ENCODE measurements at places on chromosomes 5 and 9. TPM values are rescaled to one million over a fixed set of nuclear protein-coding genes. Genes with fewer than 3 reads are reported as not detected.
A peak's percentile ranks its signal among the peaks of the same experiment; 100 is the strongest.

The SPATA31E1 gene
- total RNA-seq: 0.21 TPM

The RNF224 gene
- total RNA-seq: not detected

The INSL6 gene
- not detected for total RNA-seq

The ALDH1A1 gene
- 0.14 TPM for total RNA-seq

The TBCA gene
- 305 TPM for total RNA-seq

The WDR36 gene
- total RNA-seq: 31.0 TPM

- H3K27me3 ChIP-seq: peaks cover 12% of the 10 kb centered on the region
- H3K36me3 ChIP-seq: peaks cover 6% of the 10 kb centered on the region
- H3K4me3 ChIP-seq: peak overlapping the region; percentile 85
- H3K4me1 ChIP-seq: peaks cover 40% of the 10 kb centered on the region
- H3K27ac ChIP-seq: peak overlapping the region; percentile 86
- no peak for DNase-seq
Measured at GRCh38 chr5:179819296-179820126, 1.2 kb upstream of the SQSTM1 start.

DNA sequence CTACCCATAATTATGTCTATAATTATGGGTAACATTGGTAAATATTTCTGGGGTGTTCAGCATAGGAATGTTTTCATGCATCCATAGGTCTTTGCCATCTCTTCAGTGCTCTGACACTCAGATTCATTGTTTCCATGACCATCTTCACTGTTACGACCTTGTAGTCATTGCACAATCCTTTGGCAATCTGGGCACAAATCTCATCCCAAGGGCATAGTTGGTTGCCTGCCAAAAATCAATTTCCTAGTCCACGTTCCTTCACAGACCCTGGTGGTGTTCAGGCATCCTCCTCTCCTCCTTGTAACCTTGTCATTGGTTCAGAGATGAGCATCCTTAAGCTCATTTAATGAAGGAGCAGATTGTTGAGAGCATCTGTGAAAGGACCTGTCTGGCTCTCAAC lies 1400.7 kb downstream of the CDH12 start:
- H3K36me3 ChIP-seq: peaks cover 6% of the 10 kb centered on the region
- no peak overlapping the region for H3K4me3 ChIP-seq
- no peaks in the 10 kb centered on the region for H3K4me1 ChIP-seq
- no peak overlapping the region for H3K27ac ChIP-seq
- peaks cover 6% of the 10 kb centered on the region for H3K27me3 ChIP-seq
- no peak for DNase-seq

- H3K36me3 ChIP-seq: no peaks in the 10 kb centered on the region
- no peak for DNase-seq
- H3K27me3 ChIP-seq: peaks cover 29% of the 10 kb centered on the region
- no peak overlapping the region for H3K4me3 ChIP-seq
- H3K4me1 ChIP-seq: peaks cover 13% of the 10 kb centered on the region
Measured at GRCh38 chr9:36034234-36034633, 2.5 kb upstream of the RECK start.

DNA sequence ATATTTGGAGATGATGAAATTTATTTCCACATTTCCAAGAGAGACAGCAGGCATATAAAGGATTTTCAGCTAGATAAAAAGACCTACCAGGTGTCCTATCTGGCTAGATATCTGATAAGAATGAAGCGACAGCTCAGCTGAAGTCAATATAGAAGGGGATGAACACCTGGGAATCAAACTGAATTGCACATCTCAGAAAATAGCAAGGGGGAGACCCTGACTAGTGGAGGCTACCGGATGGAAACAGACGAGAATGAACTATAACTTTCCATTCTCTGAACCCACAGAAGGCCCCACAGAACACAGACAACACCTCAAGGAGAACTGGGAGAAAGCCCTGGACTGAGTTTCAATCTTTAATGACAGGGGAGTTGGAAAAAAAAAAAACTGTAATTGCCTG lies 51.1 kb downstream of the CPLANE1 start:
- H3K27me3 ChIP-seq: no peaks in the 10 kb centered on the region
- peaks cover 10% of the 10 kb centered on the region for H3K36me3 ChIP-seq
- DNase-seq: no peak

GRCh38 chr9:136590821-136591752 lies 45.2 kb upstream of the NOTCH1 start:
- H3K4me1 ChIP-seq: peaks cover 60% of the 10 kb centered on the region
- no peak overlapping the region for H3K4me3 ChIP-seq
- H3K27ac ChIP-seq: no peak overlapping the region
- DNase-seq: no peak

DNA sequence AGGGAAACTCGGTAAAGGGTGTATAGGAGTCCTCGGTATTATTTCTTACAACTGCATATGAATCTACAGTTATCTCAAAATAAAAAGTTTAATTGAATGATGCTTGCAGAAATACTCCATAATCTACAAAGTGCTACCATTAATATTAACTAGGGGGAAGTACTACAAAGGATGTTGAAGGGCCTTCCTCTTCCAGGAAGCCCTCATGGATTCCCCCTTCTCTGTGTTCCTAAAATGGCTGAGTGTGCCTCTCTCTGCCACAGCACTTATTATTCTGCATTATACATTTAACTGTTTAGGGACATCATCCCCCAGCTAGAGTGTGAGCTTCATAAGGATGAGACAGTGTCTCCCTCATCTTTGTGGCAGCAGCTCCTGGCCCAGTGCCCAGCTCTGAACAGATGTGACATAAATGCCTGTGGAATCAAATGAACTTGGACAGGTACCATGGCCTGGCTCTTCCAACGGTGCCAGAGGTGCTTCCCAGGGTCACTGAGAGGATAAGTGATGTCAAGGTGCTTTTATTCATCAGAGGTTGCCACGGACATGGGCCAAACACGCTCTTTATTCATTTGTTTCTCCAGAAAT lies 99.5 kb downstream of the PAX5 start:
- no peak for DNase-seq
- H3K4me3 ChIP-seq: no peak overlapping the region
- H3K4me1 ChIP-seq: peaks cover 7% of the 10 kb centered on the region
- peaks cover 3% of the 10 kb centered on the region for H3K36me3 ChIP-seq
- no peaks in the 10 kb centered on the region for H3K27me3 ChIP-seq

DNA sequence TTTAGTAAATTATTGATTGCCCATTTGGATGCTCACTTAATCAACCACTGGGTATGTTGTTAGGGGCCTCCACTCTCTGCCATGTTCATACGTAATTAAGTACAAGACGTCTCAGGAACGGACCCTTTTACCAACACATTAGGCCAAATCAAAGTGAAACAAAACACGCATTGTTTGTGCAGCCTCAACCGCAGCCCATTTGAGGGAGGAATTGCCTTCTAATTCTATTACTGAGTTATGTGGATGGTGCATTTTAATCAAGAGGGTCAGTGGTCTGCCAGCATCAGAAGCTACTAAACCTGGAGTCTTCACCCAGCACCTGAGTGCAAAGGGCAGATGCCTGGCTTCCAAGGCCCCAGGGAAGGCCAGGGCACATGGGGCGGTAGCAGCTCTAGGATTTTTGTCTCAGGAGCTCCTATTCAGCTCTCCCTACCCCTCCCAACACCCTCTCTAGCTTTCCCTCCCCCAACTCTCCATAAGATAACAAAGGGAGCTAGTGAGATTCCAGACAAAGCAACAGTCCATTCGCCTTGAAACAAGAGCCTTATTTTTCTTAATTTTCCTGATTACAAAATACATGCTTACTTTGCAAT lies 7.9 kb upstream of the MED27 start:
- no peaks in the 10 kb centered on the region for H3K36me3 ChIP-seq
- H3K27me3 ChIP-seq: peaks cover 43% of the 10 kb centered on the region
- no peak for DNase-seq
- no peak overlapping the region for H3K27ac ChIP-seq

DNA sequence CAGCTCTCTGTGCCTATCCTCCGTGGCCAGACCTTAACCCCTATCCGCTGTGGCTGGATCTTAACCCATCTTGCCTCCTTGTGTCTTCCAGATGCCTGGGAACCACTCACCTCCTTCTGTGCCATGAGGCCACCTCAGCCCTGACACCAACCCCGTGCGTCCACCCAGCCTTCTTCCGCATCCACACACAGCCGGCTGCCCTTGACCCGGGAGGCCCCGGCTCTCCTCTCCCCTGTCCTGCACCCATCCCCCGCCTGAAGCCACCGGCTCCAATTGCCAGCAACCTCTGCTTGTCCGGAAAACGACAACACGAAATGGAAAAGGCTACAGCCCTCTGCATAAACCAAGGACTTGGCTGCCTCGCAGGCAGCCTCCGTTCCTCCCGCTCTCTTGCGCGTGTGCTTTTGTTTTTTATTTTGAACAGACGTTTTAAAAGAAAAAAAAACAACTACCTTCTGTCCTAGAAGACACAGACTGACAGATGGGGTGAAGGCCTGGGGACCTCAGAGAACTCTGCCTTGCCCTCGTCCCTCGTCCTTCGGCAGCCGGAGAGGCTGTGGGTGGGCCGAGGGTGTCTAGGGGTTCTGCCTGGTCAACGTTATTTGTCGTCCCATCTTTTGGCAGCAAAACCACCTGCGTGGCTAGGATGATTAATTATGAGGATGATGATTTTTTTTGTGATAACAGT lies 32.5 kb upstream of the HMCN2 start:
- H3K27me3 ChIP-seq: no peaks in the 10 kb centered on the region
- peaks cover 14% of the 10 kb centered on the region for H3K36me3 ChIP-seq
- no peak for DNase-seq

DNA sequence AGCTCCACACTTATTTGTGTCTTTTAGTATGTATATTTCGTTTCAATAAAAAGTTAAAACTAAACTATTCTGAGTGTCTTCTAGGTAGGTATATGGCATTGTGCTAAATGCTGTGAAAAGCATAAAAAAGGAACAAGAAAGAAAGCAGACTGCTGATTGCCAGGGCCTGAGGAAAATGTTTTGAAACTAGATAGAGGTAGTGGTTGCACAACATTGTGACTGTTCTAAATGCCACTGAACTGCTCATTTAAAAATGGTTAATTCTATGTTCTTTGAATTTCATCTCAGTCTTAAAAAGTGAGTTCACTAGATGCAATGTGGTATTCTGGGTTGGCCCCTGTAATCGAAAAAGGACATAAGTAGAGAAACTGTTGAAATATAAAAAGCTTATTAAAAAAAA lies 2.6 kb upstream of the ALAD start:
- H3K27me3 ChIP-seq: no peaks in the 10 kb centered on the region
- no peak overlapping the region for H3K27ac ChIP-seq
- DNase-seq: no peak
- peak overlapping the region; percentile 44 for H3K4me3 ChIP-seq

DNA sequence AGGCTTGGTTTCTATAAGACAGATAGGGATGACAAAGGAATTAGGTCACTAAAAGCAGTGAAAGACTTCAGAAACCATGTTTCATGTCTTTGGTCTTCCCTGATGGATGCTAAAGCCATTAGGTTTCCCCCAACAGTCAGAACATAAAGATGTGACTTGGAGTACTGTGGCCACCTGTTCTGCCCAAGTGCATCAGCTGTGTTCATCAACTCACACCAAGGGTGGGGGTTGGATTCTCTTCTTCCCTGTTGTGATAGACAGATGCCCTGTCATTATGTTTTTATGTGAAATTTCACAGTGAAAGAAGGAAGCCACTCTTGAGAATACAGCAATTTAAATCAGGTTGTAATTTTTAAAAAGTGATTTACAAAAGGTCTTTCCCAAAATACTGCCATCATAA lies 196.8 kb downstream of the SH3GL2 start:
- H3K4me3 ChIP-seq: no peak overlapping the region
- no peak overlapping the region for H3K27ac ChIP-seq
- no peaks in the 10 kb centered on the region for H3K27me3 ChIP-seq
- DNase-seq: no peak
- H3K4me1 ChIP-seq: no peaks in the 10 kb centered on the region
- H3K36me3 ChIP-seq: no peaks in the 10 kb centered on the region

GRCh38 chr5:137365126-137365865 lies 133.8 kb downstream of the SPOCK1 start:
- no peaks in the 10 kb centered on the region for H3K27me3 ChIP-seq
- H3K4me1 ChIP-seq: peaks cover 18% of the 10 kb centered on the region
- no peak overlapping the region for H3K4me3 ChIP-seq
- no peak for DNase-seq
- no peaks in the 10 kb centered on the region for H3K36me3 ChIP-seq

All from neural crest cell (in vitro differentiated cells).